Body of pancreas (tissue), 4 donors: ENCODE measurements at places on chromosomes 11 and 22.
A peak's percentile ranks its signal among the peaks of the same experiment; 100 is the strongest.

GRCh38 chr11:24819006-24819405, 322.2 kb downstream of the LUZP2 start:
- DNase-seq: no peak

DNA sequence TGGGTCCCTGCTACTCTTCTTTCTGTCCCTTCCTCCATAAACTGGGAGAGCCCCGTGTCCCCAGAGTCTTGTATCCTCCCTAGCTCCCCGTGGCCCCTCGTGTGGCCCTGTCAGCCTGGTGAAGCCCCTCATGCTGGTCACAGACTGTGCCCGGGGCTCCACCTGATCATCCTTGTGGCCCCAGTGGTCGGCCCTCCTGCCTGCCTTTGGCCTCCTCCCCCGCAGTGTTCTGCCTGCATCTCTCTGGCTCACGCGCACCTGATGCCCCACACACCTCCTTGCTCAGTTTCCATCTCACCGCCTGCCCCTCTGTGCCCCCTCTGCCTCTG, 1.2 kb upstream of the CABP2 start:
- no peak for DNase-seq

DNA sequence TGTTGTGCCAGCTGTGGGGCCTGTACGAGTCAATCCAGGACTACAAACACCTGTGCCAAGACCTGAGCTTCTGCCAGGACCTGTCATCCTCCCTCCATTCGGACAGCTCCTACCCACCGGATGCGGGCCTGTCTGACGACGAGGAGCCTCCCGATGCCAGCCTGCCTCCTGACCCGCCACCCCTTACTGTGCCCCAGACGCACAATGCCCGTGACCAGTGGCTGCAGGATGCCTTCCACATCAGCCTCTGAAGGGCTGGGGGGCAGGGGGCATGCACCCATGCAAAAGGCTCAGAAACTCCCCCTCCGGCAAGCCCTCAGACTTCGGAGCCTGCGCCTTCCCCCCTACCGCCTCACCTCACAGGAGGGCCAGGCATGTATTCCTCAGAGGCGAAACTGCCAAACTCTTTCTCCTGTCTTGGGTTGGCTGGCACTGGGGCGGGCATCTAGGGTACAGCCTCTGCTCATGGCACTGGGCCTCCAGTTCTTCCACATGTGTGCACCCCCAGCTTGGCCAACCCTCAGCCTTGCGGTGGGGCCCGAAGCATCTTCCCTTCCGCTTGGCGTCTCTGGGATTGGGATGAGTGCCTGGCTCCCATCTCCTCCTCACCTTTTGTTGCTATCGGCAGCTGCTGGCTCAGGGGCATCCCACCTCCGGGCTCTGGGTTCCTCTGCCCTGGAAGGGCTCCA, 1.2 kb downstream of the FAM89B start:
- peak; percentile 47 for DNase-seq

- no peak for DNase-seq
Measured at GRCh38 chr11:21650961-21651360, 541.9 kb upstream of the ANO5 start.

DNA sequence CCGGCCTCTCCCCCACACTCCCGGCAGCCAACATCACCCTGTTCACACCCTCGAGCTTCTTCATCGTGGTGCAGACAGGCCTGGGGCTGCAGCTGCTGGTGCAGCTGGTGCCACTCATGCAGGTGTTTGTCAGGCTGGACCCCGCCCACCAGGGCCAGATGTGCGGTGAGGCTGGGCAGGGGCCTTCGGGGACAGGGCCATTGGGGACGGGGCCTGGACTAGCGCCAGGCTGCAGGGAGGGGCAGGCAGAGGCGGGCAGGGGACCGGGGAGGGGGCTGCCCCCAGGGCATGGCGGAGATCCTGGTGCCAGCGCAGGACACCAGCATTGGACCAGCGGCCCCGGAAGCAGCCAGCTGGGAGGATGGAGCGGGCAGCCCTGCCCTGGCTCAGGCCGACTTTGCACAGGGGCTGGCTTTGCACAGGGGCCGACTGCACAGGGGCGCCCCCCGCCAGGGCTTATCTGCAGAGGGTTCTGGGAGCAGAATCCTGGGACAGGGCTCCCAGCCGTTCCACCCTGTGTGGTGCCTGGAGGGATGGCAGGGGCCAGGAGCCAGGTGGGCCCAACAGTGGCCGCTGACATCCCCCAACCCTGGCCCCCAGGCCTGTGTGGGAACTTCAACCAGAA, 8.6 kb downstream of the MUC5B start:
- DNase-seq: no peak

- peak; percentile 22 for DNase-seq
Measured at GRCh38 chr11:134252346-134253187, 585 bp downstream of the THYN1 start.

DNA sequence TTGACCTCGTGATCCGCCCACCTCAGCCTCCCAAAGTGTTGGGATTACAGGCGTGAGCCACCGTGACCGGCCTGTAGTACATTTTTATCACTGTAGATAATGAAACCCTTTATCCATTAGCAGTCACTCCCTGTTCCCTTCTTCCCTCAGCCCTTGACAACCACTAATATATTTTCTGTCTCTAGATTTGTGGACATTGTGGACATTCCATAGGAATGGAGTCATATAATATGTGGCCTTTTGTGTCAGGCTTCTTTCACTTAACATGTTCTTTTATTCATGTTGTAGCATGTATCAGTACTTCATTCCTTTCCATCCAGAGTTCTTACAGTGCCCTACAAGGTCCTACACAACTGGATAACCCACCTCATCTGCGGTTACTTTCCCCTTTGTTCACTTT, 30.5 kb downstream of the RRM1 start:
- no peak for DNase-seq

DNA sequence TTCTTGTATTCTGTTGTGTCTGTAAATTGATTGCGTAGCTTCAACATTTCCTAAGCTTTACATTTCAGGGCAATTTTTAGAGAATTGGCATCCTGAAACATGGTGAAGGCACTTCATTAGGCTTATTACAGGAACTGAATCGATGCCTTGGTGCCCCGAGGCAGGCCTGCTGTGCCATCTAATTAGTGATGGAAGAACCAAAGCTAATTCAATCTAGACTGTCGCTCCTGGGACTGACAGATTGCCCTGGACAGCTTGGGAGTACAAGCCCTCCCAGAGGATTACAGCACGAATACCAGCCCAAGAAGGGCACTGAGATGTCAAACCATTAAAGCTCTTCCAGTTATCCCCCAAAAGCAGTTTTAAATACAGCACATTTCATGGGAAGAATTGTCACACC, 243.2 kb upstream of the ZC3H12C start:
- no peak for DNase-seq

- DNase-seq: no peak
Measured at GRCh38 chr22:35024364-35024692, 41.6 kb upstream of the ISX start.

GRCh38 chr11:102936864-102937509, 18.5 kb downstream of the MMP13 start:
- DNase-seq: no peak

GRCh38 chr22:35582861-35583670, 34.1 kb downstream of the MB start:
- DNase-seq: peak; percentile 70

DNA sequence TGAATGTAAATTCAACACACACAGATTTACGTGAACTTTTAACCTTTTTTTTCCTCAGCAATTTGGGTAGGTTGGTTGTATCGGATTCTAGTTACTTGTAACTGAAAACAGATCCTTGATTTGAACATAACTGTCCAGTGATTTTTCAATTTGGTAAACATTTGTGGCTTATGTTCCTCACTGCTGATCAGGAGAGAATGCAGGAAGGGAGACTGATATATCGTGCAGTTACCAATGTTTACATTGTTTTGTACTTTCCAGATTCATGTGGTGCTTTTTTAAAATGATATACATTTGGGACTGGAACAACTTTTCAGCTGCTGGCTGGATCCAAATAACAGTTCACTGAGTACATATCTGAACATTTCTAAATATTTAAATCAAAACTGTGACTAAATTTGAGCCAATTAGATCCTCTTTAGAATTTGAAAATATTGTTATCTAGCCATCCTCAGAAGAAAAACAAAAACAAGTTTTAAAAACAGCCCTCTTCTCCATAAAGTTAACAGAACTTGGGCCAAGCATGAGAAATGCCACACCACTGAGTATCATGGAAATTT, 84.3 kb upstream of the MTMR2 start:
- no peak for DNase-seq

DNA sequence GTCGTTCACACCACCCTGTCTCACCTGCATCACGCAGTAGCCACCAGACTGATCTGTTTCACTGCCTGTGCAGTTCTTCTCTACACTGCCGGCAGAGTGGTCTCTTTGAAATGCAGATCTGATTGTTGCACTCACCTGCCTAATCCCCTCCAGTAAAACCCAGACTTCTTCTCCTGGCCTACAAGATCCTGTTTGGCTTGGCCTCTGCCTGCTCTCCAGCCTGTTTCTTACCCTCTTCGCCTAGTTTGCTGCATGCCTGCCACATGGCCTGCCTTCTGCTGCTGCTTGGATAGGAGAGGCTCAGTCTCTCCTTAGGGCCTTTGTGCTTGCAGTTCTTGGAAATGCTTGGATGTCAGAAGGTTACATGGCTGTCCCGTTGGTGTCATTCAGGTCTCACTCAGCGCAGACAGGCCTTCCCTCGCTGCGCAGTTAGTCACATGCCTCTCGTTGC, 42.0 kb downstream of the PACS1 start:
- no peak for DNase-seq
